ENCODE measurements at places on chromosomes 13 and 19.

GRCh38 chr13:44318161-44318560, 55.5 kb upstream of the SERP2 start:
- DNase-seq: no peak

GRCh38 chr13:105446197-105446596, 1089.3 kb downstream of the EFNB2 start:
- DNase-seq: no peak

DNA sequence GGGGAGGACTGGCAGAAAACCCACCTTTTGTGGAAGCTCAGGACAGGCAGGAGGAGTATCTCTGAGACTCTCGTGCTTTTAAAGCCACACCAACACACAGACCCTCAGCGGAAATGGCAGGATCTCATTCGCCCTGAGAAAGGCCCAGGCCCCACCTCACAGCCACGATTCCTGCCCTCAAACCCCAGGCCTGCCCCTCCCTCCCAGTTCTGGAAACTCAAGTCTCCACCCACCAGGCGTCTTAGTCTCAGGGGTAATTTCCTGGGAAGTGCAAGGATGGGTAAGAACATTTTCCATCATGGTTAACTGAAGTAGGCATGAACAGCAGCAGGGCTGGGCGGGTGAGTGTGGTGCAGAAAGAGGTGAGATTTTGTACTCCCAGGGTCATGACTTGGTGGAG, 8.0 kb upstream of the PDE4C start:
- DNase-seq: no peak

GRCh38 chr19:6062274-6062673, 48.0 kb downstream of the RFX2 start:
- DNase-seq: no peak

DNA sequence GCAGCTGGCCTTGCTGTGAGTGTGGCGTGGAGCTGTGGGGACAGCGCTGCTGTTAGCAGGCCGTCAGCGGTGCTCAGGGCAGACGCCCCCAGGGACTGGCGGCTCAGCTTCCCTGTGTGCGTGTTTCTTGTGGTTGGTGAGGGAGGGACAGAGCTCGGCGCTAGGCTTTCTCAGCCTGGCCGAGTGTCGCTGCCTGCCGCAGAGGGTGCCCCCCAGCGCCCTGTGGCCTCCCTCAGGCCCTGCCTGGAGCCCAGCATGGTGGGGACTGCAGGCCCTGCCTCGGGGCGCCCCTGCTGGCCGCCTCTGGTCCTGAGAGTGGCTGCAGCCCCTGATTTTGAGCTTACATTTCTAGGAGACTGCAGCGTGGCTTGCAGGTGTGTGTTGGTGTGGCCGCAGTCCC, 35.5 kb downstream of the DOT1L start:
- DNase-seq: peak; percentile 13

GRCh38 chr19:30878495-30878894, 470.7 kb downstream of the TSHZ3 start:
- DNase-seq: no peak

DNA sequence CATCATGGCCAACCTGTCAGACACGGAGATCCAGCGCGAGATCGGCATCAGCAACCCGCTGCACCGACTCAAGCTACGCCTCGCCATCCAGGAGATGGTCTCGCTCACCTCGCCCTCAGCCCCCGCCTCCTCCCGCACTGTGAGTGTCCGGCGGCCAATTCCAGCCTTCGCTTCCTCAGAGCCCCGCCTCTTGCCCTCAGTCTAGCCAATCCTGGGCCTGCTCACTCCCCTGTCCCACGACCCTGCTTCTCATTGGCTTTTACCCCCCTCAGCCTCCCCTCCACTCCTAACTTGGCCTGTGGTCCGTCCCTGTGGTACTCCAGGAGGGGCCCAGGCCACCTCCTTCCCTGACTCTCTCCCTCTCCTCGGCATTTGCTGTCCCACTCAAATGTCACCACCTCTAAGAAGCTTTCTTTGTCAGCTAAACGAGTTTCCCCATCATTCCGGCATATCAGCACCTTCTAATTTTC, 12.3 kb downstream of the HRC start:
- DNase-seq: peak; percentile 90

- DNase-seq: no peak
Measured at GRCh38 chr19:23832717-23833327, 74.1 kb upstream of the ZNF681 start.

DNA sequence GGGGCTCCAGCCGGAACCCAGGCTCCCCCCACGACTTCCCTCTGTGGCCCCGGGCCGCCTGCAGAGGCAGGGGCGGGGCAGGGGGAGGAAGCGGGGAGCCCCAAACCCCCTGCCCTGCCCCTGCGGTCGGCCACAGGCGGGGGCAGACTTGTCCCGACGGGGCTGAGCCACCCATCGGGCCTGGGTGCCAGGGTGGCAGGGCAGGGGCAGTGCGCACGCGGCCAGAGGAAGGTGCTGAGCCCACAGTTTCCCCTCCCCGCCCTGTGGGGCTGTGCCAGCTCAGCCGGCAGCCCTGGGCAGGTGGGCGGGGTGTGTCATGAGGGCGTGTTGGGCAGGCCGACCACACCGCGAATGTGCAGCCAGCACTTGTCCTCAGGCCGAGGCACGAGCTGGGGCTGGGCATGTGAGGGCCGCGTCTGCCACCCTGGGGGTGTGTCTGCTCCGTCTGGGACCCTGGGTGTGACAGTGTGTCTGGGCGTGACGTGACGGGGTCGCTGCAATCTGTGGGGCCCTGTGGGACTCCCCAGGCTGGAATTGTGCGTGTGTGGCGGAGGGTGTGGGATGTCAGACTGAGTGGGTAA, 17.7 kb downstream of the CCDC97 start:
- no peak for DNase-seq

DNA sequence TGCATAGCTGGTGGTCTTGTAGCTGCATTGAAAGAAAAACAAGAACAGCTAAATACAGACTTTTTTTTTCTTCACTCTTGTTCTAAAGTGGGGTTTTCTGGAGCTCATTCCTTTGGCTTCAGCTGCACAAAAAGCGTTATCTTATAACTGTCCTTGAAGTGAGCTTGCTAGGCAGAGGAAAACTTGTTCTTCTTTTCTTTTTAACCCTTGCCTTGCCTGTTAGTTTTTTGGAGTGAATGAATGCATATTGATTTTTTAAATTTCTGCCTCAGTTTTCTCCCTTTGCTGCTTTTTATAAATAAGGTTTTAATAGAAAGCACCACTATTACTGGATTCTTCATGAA, 1.5 kb downstream of the ZNF765 start:
- no peak for DNase-seq

DNA sequence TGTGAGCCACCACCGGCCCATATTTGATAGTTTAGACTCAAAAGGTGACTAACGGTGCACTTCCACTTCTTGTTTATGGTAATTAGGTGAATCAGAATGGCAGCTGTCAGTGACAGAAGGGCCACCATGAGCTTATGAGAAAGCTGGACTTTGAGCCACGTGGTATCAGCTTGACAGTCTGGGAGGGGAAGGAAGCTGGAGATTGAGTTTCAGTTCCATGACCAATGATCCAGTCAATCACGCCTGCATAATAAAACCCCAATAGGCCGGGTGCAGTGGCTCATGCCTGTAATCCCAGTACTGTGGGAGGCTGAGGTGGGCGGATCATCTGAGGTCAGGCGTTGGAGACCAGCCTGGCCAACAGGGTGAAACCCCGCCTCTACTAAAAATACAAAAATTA, 8.2 kb downstream of the EID2B start:
- no peak for DNase-seq

DNA sequence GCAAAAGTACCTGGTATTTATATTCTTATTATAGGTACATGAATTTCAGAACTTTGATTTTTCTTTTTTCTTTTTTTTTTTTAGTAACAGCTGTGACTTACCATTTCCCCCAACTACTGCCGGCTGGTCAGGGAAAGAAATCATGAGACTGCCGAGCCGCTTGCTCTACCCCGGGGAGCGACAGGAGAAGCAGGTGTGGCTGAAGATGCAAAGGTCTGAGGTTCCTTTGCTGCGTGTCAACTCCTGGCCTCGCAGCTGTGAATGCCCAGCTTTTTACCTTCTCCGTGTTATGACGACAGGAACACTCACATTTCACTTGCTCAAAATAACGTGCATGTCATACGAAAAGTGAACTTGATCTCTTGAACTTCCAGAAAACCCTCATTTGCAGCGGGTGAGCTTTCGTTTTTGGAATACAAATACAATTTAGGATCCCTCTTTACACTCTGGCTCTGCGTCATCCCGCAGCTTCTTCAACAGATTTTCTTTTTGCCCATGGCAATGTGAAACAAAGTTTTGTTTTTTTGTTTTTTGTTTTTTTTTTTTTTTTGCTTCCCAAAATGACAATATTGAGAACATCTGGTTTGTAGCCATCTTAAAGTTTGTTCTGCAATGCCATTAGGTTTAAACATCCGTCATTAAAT, 117.9 kb downstream of the EFNB2 start:
- no peak for DNase-seq

DNA sequence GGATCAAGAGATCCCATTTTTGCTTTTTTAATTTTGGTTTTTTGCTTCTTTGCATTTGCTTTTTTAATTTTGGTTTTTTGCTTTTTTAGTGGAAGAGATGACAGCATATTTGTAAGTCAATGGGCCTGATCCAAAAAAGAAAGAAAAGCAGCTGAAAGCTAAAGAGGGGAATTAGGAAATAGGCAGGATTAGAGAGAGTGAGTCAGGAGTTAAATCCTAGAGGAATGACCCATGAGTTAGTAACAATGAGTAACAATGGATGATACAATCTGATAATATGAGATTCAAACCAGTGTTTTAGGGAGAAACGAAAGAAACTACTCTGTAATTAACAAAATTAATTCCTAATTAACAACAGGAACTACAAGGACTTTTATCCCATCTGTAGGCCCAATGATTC, 111.2 kb upstream of the SGCG start:
- DNase-seq: no peak

- DNase-seq: no peak
Measured at GRCh38 chr13:77310161-77310560, 16.7 kb downstream of the MYCBP2 start.

DNA sequence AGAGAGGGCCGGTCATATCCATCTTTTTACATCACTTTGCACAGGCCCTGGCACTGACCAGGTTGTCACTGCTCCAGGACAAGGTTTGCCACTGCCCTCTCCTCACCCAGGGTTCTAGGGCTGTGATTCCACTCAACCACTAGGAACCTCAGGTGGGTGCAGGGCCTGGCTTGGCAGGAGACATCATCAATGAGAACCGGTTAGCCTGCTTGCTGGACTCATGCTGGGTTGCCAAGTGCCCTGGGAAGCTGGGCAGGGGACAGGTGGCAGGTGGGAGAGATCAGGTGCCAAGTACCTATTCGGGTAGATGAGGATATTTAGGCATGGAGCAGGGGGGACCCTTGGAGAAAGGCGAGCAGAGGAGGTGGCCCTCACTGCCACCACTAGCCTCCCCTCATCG, 4.2 kb upstream of the CERS4 start:
- DNase-seq: no peak

DNA sequence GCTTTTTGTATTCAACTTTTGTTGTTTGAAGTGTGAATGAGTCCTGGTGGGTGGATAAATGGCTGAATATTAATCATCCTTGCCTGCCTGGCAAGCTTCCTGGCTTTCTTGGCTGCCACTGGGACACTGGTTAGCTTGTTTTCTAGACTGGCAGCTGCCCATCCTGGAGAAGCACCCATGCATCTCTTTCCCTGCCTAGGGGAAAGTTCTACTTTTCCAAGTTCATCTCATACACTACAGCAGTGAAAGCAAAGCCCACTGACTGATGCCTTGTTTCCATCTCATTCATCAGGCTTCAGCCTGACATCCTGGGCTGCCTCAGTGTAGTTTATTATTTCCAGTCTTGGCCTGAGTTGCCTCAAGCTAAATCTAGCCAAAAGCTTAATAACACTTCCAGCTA, 244.8 kb downstream of the PCDH20 start:
- no peak for DNase-seq

DNA sequence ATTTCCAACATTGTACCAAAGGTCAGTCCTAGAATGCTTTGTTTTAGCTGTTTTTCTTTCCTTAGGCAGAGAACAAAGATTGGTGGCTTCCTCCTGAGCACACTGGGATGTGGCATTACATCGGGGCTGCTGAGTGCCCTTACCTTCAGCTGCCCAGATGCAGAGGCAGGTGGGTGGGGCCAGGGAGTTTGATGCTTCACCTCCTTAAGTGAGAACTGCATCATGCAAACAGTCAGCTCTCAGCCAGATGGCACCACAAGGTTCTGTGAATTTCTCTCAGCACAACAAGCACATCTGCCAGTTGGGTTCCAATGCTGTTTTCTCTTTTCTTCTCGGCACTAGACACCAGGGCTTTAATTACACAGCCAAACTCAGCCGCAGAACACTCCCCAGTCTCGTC, 87.4 kb upstream of the UBL3 start:
- no peak for DNase-seq

- no peak for DNase-seq
Measured at GRCh38 chr19:31300422-31300821, 48.8 kb downstream of the TSHZ3 start.

DNA sequence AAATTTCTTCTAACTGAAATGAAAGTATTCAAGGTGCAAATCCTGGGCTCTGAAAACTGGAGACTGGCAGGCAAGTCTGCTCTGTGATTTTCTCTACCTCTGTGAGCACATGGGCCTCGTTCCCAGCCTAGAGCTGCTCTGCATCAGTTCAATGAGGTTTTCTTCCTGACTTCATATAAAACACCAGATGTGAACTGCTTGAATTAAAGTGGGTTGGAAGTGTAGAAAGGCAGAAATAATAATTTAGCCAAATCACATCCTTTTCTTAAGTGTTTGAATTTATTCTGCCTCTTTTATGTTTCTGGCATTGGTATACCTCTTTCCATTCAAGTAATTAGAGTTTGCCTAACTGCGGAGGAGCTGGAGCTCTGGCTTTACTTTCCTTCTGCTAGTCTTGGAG, 540.8 kb downstream of the OLFM4 start:
- no peak for DNase-seq

- DNase-seq: no peak
Measured at GRCh38 chr19:42132030-42132628, at the start of gene POU2F2. POU2F2 (minus strand) TSS chr19:42132446; CDS start chr19:42132411, 35 bp downstream.

DNA sequence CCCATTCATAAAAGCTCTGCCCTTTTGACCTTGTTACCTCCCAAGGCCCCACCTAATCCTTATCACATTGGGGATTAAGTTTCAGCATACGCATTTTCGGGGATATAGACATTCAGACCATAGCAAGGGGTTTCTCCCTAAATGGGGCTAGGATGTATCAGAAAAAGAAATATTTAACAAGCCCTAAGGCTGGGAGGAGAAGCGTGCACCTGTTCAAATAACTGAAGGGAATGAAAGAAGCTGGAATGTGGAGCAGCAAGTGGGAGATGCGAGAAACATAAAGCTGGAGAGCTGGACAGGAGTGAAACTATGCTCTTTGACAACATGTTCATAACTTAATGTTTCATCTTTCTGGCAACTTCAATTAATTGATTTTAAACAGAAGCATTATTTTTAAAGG, 811.8 kb upstream of the GPC6 start:
- DNase-seq: no peak

DNA sequence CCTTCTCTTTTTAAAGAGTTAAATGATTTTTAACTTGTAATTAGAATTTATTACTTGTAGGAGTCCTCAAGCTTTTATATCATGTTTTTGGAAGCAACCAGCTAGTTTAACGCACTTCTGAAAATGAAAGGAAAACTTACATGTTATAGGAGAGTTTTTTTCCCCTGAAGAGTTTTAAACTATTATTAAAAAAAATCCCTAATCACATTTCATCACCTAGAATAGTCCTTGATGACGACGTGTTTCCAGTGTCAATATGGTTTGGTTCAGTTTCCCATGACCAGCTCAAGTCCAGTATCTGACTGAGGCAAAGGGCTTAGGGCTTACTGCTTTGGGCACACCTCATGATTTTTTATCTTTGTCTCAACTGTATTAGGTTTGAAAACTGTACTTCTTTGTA, 36.0 kb downstream of the URI1 start:
- DNase-seq: no peak

All from neural crest cell (in vitro differentiated cells).